Thyroid gland (tissue), 4 donors: ENCODE measurements at places on chromosomes 3 and 15. TPM values are rescaled to one million over a fixed set of nuclear protein-coding genes. Genes with fewer than 3 reads are reported as not detected.

The SEMA6D gene
- total RNA-seq = 14.8 TPM

The NIT2 gene
- 51.8 TPM for total RNA-seq

The SKOR1 gene
- total RNA-seq = 0.49 TPM

GRCh38 chr3:140097874-140098635, 163.1 kb downstream of the CLSTN2 start:
- no peak overlapping the region for H3K4me3 ChIP-seq
- H3K36me3 ChIP-seq = no peaks in the 10 kb centered on the region
- DNase-seq = no peak
- no peaks in the 10 kb centered on the region for H3K27me3 ChIP-seq
- peaks cover 9% of the 10 kb centered on the region for H3K4me1 ChIP-seq

DNA sequence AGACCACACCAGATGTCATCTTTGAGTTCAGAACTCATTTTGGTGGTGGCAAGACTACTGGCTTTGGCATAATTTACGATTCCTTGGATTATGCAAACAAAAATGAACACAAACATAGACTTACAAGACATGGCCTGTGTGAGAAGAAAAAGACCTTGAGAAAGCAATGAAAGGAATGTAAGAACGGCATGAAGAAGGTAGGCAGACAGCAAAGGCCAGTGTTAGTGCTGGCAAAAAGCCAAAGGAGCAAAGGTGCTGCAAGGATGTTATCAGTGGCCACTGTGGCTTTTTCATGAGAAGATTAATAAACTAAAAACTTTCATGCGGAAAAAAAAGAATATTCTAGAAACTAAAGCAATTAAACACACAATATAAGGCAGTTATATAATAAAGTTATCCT, 21.9 kb downstream of the AAGAB start:
- peaks cover 8% of the 10 kb centered on the region for H3K36me3 ChIP-seq

GRCh38 chr3:102206511-102207031, 228.2 kb upstream of the ZPLD1 start:
- DNase-seq = peak; percentile 97
- no peak overlapping the region for H3K4me3 ChIP-seq
- no peaks in the 10 kb centered on the region for H3K36me3 ChIP-seq
- H3K27me3 ChIP-seq = no peaks in the 10 kb centered on the region

GRCh38 chr15:29263289-29263688, 6.3 kb downstream of the NSMCE3 start:
- peaks cover 9% of the 10 kb centered on the region for H3K4me1 ChIP-seq
- no peak overlapping the region for H3K27ac ChIP-seq
- H3K27me3 ChIP-seq = no peaks in the 10 kb centered on the region
- no peak overlapping the region for H3K4me3 ChIP-seq
- no peaks in the 10 kb centered on the region for H3K36me3 ChIP-seq

GRCh38 chr3:134847349-134847748, 52.3 kb downstream of the EPHB1 start:
- H3K4me1 ChIP-seq = no peaks in the 10 kb centered on the region
- H3K27me3 ChIP-seq = no peaks in the 10 kb centered on the region
- no peak overlapping the region for H3K27ac ChIP-seq
- DNase-seq = no peak

- no peak overlapping the region for H3K27ac ChIP-seq
- H3K4me3 ChIP-seq = no peak overlapping the region
- no peaks in the 10 kb centered on the region for H3K36me3 ChIP-seq
- no peak for DNase-seq
These were observed 43.9 kb upstream of the IL12A start for GRCh38 chr3:159944781-159945180.
